ENCODE measurements at places on chromosomes 4 and X. TPM values are rescaled to one million over a fixed set of nuclear protein-coding genes. Genes with fewer than 3 reads are reported as not detected.

The PAGE1 gene
- not detected for total RNA-seq

The XKRX gene
- 0.18 TPM for total RNA-seq

The EXOC1L gene
- not detected for total RNA-seq

DNA sequence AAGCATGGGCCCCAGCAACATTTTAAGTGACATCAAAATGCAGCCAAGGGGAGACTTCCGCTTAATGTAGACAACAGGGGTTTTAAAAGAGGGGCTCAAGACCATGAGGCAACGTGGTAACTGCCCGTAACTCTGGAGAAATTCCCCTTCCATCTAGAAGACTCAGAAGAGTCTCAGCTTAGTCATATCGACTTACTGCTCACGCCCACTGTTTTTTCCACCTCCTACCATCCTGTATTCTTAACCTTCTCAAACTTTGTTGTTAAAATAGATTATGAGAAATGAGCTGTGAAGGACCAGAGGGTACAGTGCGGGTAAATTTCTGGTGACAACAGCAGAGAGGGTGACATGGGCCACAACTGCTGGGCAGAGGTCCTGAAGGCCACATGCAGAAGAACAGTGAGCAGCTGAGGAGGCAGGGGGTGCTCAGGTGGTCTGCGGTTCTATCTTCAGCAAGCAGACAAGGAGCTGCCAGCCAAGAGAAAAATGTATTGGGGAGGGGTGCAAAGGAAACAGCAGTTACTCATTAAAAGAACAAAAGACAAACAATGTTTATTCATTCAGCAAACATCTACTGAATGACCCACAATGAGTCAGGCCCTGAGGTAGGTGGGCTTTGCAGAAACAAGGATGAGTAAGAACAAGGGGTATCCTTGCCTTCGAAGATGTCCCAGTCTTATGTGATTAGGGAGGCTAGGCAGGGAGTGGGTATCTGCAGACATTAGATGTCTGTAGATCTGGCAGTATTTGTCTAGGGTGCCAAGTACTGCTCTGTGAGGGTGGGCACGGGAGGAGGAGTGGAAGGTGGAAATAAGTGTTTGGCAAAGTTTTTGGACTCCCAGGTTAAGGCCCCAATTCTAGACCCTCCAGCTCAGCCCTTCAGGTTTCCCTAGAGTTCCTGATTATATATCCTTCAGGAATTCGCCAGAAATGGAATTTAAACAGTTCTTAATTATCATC is 175.3 kb downstream of the TSPAN5 start:
- ATAC-seq, result no peak
